Right cardiac atrium (tissue), 5 donors: ENCODE measurements at places on chromosomes 6 and 20.
A peak's percentile ranks its signal among the peaks of the same experiment; 100 is the strongest.

GRCh38 chr6:12890171-12890790 lies 173.7 kb downstream of the PHACTR1 start:
- no peak for DNase-seq

- DNase-seq: peak; percentile 47
These were observed 43.2 kb upstream of the AKAP12 start for GRCh38 chr6:151196555-151196954.

GRCh38 chr6:43021270-43022047 lies at the start of gene RRP36:
RRP36 (plus strand) TSS chr6:43021623; CDS start chr6:43021655, 32 bp downstream.
- DNase-seq: peak; percentile 95

- no peak for DNase-seq
These were observed 644.9 kb upstream of the AGPAT4 start for GRCh38 chr6:161918628-161919205.

- no peak for DNase-seq
These were observed 73.4 kb downstream of the REPS1 start for GRCh38 chr6:138914701-138915100.

- no peak for DNase-seq
These were observed 29.1 kb downstream of the RALY start for GRCh38 chr20:34022839-34023234.

GRCh38 chr6:16849280-16849987 lies 88.2 kb upstream of the ATXN1 start:
- no peak for DNase-seq

DNA sequence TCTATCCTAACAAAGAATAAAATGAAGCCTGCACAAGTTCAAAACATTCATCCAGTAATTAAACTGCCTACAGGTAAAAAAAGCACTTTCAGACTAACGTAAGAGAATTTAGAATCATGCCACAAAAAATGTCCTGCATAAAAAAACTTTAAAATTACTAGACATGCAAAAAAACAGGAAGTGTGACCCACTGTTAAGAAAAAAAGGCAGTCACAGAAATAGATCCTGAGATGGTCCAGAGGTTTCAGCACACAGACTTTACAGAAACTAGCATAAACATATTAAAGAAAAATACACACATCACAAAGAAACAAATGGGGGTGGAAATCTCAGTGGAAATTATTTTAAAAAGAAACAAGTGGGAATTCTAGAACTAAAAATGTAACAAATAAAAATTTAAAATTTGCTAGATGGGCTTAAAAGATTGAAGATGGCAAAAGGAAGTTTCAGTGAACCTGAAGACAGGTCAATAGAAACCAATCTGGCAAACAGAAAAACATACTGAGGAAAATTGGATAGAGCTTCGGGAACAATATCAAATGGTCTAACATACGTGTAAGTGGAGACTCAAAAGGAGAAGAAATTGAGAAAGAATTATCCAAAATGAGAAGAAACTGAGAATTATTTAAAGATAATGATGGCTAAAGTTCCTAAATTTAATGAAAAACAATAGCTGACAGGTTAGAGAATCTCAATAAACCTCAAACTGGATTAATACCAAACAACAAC lies 3.4 kb upstream of the ZNF133 start:
- DNase-seq: no peak
